ENCODE measurements at places on chromosomes 2 and 18.

GRCh38 chr18:60120231-60120750 lies 220.5 kb downstream of the PMAIP1 start:
- no peak for DNase-seq
- no peak overlapping the region for H3K27ac ChIP-seq
- H3K36me3 ChIP-seq, result no peaks in the 10 kb centered on the region
- no peaks in the 10 kb centered on the region for H3K4me1 ChIP-seq
- peaks cover 2% of the 10 kb centered on the region for H3K27me3 ChIP-seq

DNA sequence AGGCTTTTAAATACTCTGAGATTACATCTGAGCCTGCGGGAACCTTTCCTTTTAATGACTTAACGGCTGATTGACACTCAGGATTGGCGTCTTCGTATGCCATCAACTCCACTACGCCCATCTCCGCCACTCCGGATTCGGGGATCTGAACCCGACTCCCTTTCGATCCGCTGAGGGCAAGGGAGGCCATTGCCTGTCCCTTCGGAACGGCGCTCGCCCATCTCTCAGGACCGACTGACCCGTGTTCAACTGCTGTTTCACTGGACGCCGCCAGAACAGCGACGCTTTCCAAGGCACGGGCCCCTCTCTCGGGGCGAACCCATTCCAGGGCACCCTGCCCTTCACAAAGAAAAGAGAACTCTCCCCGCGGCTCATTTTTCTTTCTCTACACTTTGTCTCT lies 90.4 kb downstream of the PID1 start:
- DNase-seq, result no peak
- H3K4me3 ChIP-seq, result no peak overlapping the region
- no peaks in the 10 kb centered on the region for H3K36me3 ChIP-seq
- H3K27ac ChIP-seq, result no peak overlapping the region

DNA sequence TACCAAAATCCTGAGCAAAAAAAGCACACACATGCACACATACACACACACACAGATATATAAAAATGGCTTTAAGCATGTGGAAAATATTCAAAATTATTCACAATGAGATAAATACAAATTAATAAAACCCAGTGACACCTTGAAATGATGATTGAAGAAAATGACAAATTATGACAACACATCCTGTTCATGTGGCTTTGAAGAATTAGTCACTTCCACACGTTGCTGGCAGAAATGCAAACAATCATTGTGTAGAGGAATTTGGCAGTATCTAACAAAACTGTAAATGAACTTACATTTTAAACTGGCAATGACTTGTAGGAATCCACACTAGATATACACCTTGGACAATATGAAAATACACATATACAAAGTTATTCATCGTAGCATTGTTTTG lies 95.8 kb upstream of the RGPD4 start:
- no peak overlapping the region for H3K27ac ChIP-seq
- H3K36me3 ChIP-seq, result no peaks in the 10 kb centered on the region
- no peak overlapping the region for H3K4me3 ChIP-seq
- H3K27me3 ChIP-seq, result no peaks in the 10 kb centered on the region
- H3K4me1 ChIP-seq, result no peaks in the 10 kb centered on the region

- H3K4me3 ChIP-seq, result peak overlapping the region; percentile 11
- peak overlapping the region; percentile 61 for H3K27ac ChIP-seq
- H3K4me1 ChIP-seq, result peaks cover 63% of the 10 kb centered on the region
Observed at GRCh38 chr2:12071318-12071717, 324.9 kb downstream of the LPIN1 start.

DNA sequence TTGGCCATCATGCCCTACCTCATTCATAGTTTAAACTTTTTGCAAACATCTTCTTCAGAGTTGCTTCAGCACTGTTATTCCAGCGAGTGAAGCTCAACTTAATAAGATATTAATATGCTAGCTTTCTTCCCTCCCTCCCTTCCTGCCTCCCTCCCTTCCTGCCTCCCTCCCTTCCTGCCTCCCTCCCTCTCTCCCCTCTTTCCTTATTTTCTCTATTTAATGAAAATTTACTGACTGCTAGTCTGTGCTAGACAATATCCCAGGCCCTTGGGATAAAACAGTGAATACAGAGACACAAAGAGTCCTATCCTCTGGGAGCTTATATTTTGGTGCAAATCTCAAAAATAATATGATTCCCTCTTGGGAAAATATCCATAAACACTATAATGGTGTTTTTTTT lies 42.9 kb downstream of the DOCK10 start:
- no peak for DNase-seq
- H3K27ac ChIP-seq, result no peak overlapping the region
- peaks cover 37% of the 10 kb centered on the region for H3K4me1 ChIP-seq
- peaks cover 15% of the 10 kb centered on the region for H3K36me3 ChIP-seq

- H3K27me3 ChIP-seq, result no peaks in the 10 kb centered on the region
- H3K4me1 ChIP-seq, result peaks cover 22% of the 10 kb centered on the region
- H3K27ac ChIP-seq, result no peak overlapping the region
- H3K36me3 ChIP-seq, result peaks cover 70% of the 10 kb centered on the region
Observed at GRCh38 chr2:98601532-98602132, 6.7 kb downstream of the COA5 start.

- H3K4me3 ChIP-seq, result no peak overlapping the region
- peaks cover 86% of the 10 kb centered on the region for H3K36me3 ChIP-seq
- H3K27ac ChIP-seq, result no peak overlapping the region
- peaks cover 7% of the 10 kb centered on the region for H3K4me1 ChIP-seq
Observed at GRCh38 chr2:101837354-101837753, 139.8 kb downstream of the MAP4K4 start.

GRCh38 chr18:23956483-23956882 lies 58.1 kb upstream of the TTC39C start:
- H3K4me1 ChIP-seq, result no peaks in the 10 kb centered on the region
- DNase-seq, result no peak
- H3K27ac ChIP-seq, result no peak overlapping the region

GRCh38 chr18:10705786-10706185 lies 180.0 kb downstream of the NAPG start:
- no peak for DNase-seq
- peaks cover 4% of the 10 kb centered on the region for H3K27me3 ChIP-seq
- no peak overlapping the region for H3K27ac ChIP-seq
- no peaks in the 10 kb centered on the region for H3K36me3 ChIP-seq
- H3K4me1 ChIP-seq, result no peaks in the 10 kb centered on the region
- no peak overlapping the region for H3K4me3 ChIP-seq

GRCh38 chr2:197452754-197453122 lies 614 bp upstream of the COQ10B start:
- H3K4me1 ChIP-seq, result peaks cover 41% of the 10 kb centered on the region
- H3K27ac ChIP-seq, result peak overlapping the region; percentile 94

- H3K27me3 ChIP-seq, result no peaks in the 10 kb centered on the region
- no peak overlapping the region for H3K4me3 ChIP-seq
- DNase-seq, result no peak
- H3K36me3 ChIP-seq, result peaks cover 9% of the 10 kb centered on the region
- no peak overlapping the region for H3K27ac ChIP-seq
Observed at GRCh38 chr2:144099780-144100377, 420.0 kb downstream of the ZEB2 start.

GRCh38 chr2:85421260-85422071 lies 3.0 kb downstream of the SH2D6 start:
- H3K27ac ChIP-seq, result peak overlapping the region; percentile 80
- peaks cover 22% of the 10 kb centered on the region for H3K4me1 ChIP-seq
- DNase-seq, result no peak
- H3K27me3 ChIP-seq, result no peaks in the 10 kb centered on the region

- no peaks in the 10 kb centered on the region for H3K4me1 ChIP-seq
- no peak for DNase-seq
- peaks cover 7% of the 10 kb centered on the region for H3K36me3 ChIP-seq
- no peak overlapping the region for H3K4me3 ChIP-seq
Observed at GRCh38 chr2:27855476-27855875, 34.7 kb downstream of the RBKS start.

GRCh38 chr2:222013889-222014288 lies 284.9 kb downstream of the PAX3 start:
- no peak overlapping the region for H3K27ac ChIP-seq
- DNase-seq, result no peak
- H3K27me3 ChIP-seq, result no peaks in the 10 kb centered on the region
- no peak overlapping the region for H3K4me3 ChIP-seq
- H3K4me1 ChIP-seq, result no peaks in the 10 kb centered on the region

- H3K4me1 ChIP-seq, result peaks cover 10% of the 10 kb centered on the region
- no peak for DNase-seq
- H3K27me3 ChIP-seq, result no peaks in the 10 kb centered on the region
- no peak overlapping the region for H3K4me3 ChIP-seq
Observed at GRCh38 chr18:9428862-9429661, 46.3 kb upstream of the RALBP1 start.

DNA sequence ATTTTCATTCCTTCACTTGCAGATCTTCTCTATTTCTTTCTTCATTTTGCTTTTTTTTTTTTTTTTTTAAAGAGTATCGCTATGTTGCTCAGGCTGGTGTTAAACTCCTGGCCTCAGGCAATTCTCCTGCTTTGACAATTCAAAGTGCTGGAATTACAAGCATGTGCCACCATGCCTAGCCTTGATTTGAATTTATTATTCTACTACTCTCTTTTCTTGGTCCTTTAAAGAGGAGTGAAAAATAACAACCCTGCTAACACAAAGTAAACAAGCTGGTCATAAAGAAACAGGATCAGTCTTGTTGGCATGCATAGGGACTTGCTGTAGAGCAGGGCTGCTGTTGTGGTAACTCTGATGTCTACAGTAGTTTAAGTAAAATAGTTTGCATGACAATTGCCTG lies 1615.3 kb upstream of the ZEB2 start:
- no peak overlapping the region for H3K27ac ChIP-seq
- H3K36me3 ChIP-seq, result no peaks in the 10 kb centered on the region
- no peaks in the 10 kb centered on the region for H3K27me3 ChIP-seq
- H3K4me3 ChIP-seq, result no peak overlapping the region
- H3K4me1 ChIP-seq, result no peaks in the 10 kb centered on the region

DNA sequence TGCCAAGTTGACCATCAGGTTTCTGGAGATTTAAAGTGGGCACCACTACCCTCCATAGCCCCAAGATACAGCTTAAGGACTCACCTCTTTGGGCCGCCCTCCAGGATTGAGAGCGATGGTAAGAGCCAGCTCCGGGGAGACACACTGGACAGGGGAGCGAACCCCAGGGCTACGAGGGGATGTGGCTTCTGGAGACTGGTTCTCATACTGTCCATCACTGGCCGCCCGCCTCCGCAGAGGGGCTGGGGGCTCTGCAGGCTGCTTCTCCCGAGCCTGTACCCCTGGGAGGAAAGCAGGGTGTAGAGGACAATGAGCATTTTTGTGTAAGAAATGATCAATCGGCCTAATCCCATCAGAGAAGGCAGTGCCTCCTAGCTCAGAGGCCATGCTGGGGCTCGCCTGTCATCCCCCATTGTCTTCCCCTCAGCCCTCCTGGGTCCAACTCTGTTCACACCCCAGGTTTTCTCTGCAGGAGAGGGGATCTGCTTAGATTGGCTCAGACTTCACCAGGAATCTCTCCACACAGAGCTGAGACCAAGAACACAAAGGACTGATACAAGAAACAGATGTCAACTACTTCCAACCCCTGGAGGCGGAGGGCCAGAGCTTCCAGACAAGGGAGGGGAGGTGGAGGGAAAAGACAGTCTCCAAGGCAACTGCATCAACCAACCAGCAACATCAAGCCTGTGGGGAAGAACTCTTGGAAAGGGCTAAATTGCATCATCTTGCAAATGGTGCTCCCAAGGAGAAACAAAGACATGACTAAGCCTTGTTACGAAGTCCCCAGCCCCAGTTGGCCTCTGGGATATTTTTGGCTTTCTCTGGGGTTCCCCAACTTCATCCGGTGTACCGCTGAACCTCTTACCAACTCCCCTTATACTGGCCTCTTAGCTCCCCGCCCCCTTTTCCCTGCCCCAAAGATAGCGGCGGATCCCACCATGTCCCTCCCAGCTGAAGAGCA lies 166.6 kb downstream of the TNS1 start:
- DNase-seq, result no peak
- no peak overlapping the region for H3K27ac ChIP-seq
- H3K36me3 ChIP-seq, result no peaks in the 10 kb centered on the region
- no peak overlapping the region for H3K4me3 ChIP-seq
- no peaks in the 10 kb centered on the region for H3K4me1 ChIP-seq

GRCh38 chr2:43448822-43449110 lies 147.1 kb downstream of the THADA start:
- peaks cover 70% of the 10 kb centered on the region for H3K36me3 ChIP-seq
- no peaks in the 10 kb centered on the region for H3K4me1 ChIP-seq
- H3K27ac ChIP-seq, result no peak overlapping the region
- H3K4me3 ChIP-seq, result no peak overlapping the region
- no peak for DNase-seq

DNA sequence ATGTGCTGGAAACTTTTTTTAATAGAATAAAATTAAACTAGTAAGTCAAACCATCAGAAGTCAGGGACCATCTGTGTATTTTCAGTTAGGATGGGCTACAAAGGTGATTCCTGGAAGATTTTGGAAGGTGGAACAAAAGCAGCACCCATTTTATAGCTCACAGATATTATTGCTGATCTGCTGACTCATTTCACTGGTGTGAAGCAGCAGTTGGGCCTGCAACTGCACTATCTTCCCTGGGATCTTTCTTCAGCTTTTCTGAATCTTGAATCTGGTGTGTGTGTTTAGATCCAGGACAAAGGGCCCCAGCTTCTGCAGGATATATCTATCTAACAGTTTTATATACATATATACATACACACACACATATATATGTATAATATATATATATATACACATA lies 35.6 kb upstream of the BCL11A start:
- no peak overlapping the region for H3K27ac ChIP-seq
- H3K36me3 ChIP-seq, result no peaks in the 10 kb centered on the region
- no peaks in the 10 kb centered on the region for H3K4me1 ChIP-seq
- H3K4me3 ChIP-seq, result no peak overlapping the region
- no peak for DNase-seq
- peaks cover 16% of the 10 kb centered on the region for H3K27me3 ChIP-seq

DNA sequence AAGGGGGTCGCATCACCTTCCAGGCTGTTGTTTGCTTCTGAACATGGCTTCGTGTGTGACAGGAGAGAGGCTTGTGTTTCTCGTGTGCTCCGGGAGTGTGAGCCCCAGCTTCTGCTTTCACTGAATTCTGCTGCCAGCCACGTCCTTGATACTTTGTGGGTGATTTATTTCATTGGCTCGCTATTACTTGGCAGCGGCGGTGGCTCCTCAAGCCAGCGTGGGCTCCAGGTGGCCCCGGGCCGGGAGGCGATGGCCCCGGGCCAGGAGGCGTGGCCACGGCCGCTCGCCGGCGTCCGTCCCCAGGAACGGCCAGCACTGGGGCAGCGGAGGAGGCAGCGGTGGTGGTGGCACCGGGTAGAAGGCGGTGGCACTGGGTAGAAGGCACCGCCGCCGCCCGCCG lies 63.1 kb downstream of the NAPG start:
- H3K36me3 ChIP-seq, result no peaks in the 10 kb centered on the region
- no peak overlapping the region for H3K4me3 ChIP-seq
- H3K27me3 ChIP-seq, result peaks cover 2% of the 10 kb centered on the region
- H3K4me1 ChIP-seq, result peaks cover 4% of the 10 kb centered on the region
- DNase-seq, result no peak

DNA sequence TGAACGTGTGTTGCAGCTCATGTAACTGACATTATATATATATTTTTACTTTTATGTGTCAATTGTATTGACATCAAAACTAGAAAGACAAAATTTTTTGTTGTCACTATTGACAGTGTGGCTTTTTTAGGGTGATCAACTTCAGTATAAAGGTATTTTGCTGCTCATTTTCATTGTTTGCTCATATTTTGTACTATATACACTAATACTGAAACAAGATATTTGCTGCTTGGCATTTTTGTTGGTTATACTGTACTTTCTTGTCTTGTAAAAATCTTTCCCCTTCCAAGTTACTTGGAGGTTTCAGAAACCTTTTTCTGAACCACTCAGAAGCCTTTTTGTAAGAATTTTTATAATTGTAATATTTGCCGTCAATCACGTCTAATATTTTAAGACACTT lies 16.5 kb downstream of the AFTPH start:
- no peak for DNase-seq
- H3K4me3 ChIP-seq, result no peak overlapping the region
- H3K27ac ChIP-seq, result no peak overlapping the region
- H3K27me3 ChIP-seq, result no peaks in the 10 kb centered on the region
- peaks cover 74% of the 10 kb centered on the region for H3K4me1 ChIP-seq
- H3K36me3 ChIP-seq, result peaks cover 19% of the 10 kb centered on the region
